Stimulated activated CD8-positive, alpha-beta memory T cell treated with anti-CD3 and anti-CD28 coated beads, Interleukin-4, amount 100 ng/mL, for 24 hours (primary cell): ENCODE measurements at places on chromosomes 2 and 18.

GRCh38 chr2:61432990-61433389 lies 37.9 kb downstream of the USP34 start:
- DNase-seq: no peak

- no peak for DNase-seq
Observed at GRCh38 chr2:61471905-61472805, 1.3 kb upstream of the USP34 start.

DNA sequence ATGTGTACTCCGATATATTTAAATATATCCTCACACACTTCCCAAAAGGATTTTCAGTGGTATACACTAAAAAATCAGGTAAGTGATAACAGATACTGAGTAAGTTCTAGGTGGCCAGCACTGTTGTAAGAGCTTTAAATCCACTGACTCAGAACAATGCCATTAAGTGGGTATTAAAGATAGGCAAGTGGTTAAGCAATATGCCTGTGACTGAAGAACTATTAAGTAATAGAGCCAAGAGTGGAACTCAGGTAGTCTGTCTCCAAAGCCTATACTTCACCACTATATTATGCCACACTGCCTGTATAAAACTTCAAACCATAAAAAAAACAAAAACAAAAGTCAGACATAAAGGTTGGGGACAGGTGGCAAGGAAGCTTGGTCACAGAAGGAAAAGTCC lies 37.2 kb downstream of the THUMPD2 start:
- no peak for DNase-seq

DNA sequence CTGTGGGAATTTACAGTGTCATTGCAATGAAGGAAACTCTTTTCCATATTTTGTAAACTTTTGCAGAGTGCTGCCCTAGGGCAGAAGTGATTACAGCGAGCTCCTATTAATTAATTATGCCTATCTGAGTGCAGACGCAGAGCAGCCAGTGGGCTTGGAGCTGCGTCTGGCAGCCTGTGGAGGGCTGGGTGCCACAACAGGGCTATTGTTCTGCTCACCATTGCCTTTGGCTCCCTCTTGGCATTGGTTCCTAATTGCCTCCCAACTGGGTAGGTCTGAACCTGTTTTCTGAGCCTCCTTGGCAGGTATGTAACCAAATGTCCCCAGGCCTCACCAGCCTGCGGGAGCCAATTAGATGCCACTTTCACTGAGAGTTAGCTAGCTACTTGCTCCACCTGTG lies 25.6 kb upstream of the ITGB6 start:
- DNase-seq: no peak

DNA sequence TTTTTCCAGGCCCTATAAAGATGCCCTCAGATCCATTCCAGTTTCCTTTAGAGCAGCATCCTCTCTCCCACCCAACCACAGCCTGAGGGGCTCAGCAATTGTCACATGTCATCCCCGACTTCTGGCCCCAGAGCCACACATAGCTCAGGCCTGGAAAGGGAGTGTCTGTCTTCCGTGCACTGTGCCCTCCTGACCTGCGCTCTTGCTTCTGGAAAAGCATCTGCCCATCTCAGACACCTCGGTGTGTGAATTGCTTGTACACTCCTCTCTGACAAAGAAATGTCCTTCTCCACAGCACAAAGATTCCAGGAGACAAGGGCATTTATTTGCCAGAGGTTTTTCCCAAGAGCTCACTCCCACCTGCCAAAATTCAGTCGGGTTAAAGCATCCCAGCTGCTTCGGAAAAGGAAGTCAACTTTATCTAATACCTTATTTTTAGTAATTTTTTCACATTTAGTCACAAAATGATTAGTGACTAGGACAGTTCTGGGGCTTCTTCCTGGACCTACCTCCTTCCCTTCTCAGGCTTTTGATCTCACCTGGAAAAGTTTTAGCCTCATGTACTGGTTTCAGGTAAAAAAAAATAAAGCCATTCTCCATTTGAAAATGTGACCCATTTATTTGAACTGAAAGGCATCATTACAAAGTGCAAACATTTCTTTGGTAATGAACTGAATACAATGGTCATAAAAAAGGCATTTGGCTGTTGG lies 112.9 kb downstream of the PXDN start:
- no peak for DNase-seq

GRCh38 chr2:189512879-189513278 lies 67.7 kb downstream of the SLC40A1 start:
- DNase-seq: no peak
